ENCODE measurements at places on chromosomes 4 and X.

- no peak overlapping the region for H3K27ac ChIP-seq
- H3K4me3 ChIP-seq, result no peak overlapping the region
- H3K4me1 ChIP-seq, result no peaks in the 10 kb centered on the region
- no peak for DNase-seq
- H3K36me3 ChIP-seq, result no peaks in the 10 kb centered on the region
- no peaks in the 10 kb centered on the region for H3K27me3 ChIP-seq
Observed at GRCh38 chrX:96770315-96770714, 85.7 kb downstream of the DIAPH2 start.

DNA sequence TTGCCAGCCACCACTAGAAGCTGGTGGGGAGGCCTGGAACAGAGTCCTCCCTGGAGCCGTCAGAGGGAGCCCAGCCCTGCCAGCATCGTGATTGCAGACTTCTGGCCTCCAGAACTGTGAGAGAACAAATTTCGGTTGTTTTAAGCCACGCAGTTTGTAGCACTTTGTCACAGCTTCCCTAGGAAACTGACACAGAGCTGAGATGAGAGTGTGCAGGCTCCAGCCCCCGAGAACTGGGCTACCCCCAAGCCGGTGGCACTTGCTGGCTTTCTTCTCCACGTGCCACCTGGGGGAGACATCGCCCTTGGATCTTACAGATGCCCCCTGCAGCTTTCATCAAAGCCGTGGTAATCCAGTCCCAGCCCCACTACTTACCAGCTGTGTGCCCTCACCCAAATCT, 83.7 kb downstream of the PPP2R2C start:
- H3K27ac ChIP-seq, result no peak overlapping the region
- H3K4me1 ChIP-seq, result peaks cover 4% of the 10 kb centered on the region
- no peaks in the 10 kb centered on the region for H3K27me3 ChIP-seq
- H3K36me3 ChIP-seq, result no peaks in the 10 kb centered on the region
- no peak for DNase-seq
- H3K4me3 ChIP-seq, result no peak overlapping the region

- H3K27me3 ChIP-seq, result no peaks in the 10 kb centered on the region
- DNase-seq, result no peak
- no peaks in the 10 kb centered on the region for H3K36me3 ChIP-seq
- peak overlapping the region; percentile 32 for H3K4me3 ChIP-seq
Observed at GRCh38 chr4:102431608-102431961, 69.6 kb upstream of the NFKB1 start.

- no peak overlapping the region for H3K4me3 ChIP-seq
- 0 out of 2 replicates have a peak, but pooled peaks cover 3% of the 10 kb centered on the region for H3K4me1 ChIP-seq
- no peaks in the 10 kb centered on the region for H3K36me3 ChIP-seq
- H3K27me3 ChIP-seq, result no peaks in the 10 kb centered on the region
Observed at GRCh38 chr4:98515470-98515809, 143.0 kb downstream of the TSPAN5 start.

- DNase-seq, result no peak
- H3K36me3 ChIP-seq, result no peaks in the 10 kb centered on the region
- no peak overlapping the region for H3K4me3 ChIP-seq
Observed at GRCh38 chr4:46974891-46975543, 18.4 kb downstream of the GABRA4 start.

DNA sequence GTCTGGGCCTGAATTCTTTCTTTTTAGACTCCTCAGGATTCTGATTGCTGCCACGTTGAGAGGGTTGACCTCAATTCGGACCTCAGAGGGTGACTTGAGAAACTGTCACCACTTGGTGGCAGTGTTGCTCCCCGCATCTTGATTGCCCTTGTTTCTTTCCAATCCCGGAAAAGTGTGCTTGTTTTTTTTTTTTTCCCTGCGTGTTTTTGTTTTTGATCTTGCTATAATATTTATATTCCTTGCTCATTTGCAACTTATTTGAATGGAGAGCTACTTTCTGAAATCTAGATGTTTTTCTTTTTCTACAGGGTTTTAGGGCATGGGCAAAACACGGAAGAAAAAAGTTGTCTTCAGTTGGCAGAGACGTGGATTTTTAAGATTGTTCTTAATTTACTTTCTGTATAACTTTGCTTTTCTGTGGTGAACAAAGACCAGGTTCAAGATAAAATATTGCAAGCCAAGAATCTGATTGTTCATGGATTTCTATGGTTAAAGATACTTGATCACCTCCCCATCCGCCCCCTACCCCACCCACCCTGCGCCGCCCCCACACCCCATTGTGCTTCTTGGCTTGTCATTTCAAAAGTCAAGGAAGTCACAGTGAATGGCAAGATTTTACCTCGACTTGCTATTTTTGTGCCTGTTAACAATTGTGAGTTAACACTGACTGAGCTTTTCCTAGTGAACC, 102.0 kb downstream of the PTTG2 start:
- peaks cover 3% of the 10 kb centered on the region for H3K36me3 ChIP-seq
- no peaks in the 10 kb centered on the region for H3K4me1 ChIP-seq
- no peaks in the 10 kb centered on the region for H3K27me3 ChIP-seq
- no peak overlapping the region for H3K27ac ChIP-seq

GRCh38 chrX:154717824-154718223, 33.1 kb downstream of the GAB3 start:
- no peak overlapping the region for H3K4me3 ChIP-seq
- H3K36me3 ChIP-seq, result no peaks in the 10 kb centered on the region
- no peak overlapping the region for H3K27ac ChIP-seq
- no peaks in the 10 kb centered on the region for H3K4me1 ChIP-seq
- DNase-seq, result no peak

DNA sequence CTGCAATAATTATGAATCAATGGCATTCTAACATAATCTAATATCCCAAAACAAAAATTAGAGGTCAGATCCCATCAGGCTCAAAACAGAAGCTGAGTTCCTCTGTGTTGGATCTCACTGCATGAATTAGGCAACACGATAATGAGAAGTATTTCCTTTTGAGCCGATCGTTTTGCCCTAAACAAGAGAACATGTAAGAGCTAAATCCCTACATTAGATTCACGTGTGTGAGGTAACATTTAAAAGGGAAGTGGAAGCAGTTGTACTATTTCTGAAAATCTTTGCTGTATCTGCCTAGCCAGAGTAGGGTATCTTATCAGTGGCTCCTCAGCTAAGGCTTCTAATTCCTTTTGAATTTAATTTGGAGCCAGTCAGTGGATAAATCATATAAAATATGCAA, 115.6 kb downstream of the C4orf51 start:
- H3K36me3 ChIP-seq, result no peaks in the 10 kb centered on the region
- no peaks in the 10 kb centered on the region for H3K27me3 ChIP-seq
- no peak overlapping the region for H3K27ac ChIP-seq
- H3K4me3 ChIP-seq, result no peak overlapping the region

DNA sequence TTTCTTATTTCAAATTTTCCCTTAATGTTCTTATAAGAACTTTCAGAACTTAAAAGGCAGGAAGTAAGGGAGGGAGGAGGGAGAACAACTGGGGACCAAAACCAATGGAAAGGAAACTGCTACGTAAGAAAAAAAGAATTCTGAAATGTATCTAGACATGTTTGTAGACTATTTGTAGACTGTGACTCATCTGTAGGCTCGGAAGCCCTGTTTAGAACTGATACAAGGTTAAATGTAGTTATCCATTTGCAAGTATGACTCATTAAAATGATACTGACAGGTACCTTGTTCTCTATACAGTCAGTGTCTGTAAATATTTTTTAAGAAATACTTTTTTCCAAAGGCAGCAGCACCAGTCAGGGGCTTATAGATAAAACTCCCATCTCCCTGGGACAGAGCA, 202.0 kb downstream of the DHX15 start:
- no peak for DNase-seq
- no peak overlapping the region for H3K4me3 ChIP-seq
- no peaks in the 10 kb centered on the region for H3K4me1 ChIP-seq
- H3K27ac ChIP-seq, result no peak overlapping the region
- no peaks in the 10 kb centered on the region for H3K27me3 ChIP-seq
